Activated CD4-positive, alpha-beta T cell treated with anti-CD3 and anti-CD28 coated beads for 48 hours (primary cell): ENCODE measurements at places on chromosomes 16 and 17.

- peak; percentile 18 for DNase-seq
Measured at GRCh38 chr17:3534881-3535252, 22.7 kb downstream of the TRPV3 start.

- no peak for DNase-seq
Measured at GRCh38 chr17:57016764-57017116, 38.8 kb downstream of the SCPEP1 start.

GRCh38 chr16:46975165-46975564 lies 1.7 kb upstream of the DNAJA2 start:
- no peak for DNase-seq

- no peak for DNase-seq
Measured at GRCh38 chr17:46125831-46126230, 67.4 kb downstream of the KANSL1 start.

- no peak for DNase-seq
Measured at GRCh38 chr16:81431554-81432353, 12.9 kb upstream of the CMIP start.

DNA sequence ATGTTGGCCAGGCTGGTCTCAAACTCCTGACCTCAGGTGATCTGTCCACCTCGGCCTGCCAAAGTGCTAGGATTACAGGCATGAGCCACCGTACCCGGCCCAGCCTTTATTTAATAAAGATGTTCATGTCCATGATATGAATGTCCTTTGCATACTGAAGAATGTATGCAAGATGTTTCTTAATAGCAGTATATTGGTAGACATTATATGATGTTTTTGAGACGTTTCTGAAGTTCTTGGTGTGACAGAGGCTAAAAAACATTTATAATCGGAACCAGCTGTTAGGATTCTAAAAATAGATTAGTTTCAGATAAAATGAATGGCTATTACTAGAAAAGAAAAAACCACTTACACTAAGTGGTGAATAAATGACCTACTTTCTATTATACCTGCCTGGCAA lies 11.8 kb downstream of the PDZD9 start:
- DNase-seq: no peak

DNA sequence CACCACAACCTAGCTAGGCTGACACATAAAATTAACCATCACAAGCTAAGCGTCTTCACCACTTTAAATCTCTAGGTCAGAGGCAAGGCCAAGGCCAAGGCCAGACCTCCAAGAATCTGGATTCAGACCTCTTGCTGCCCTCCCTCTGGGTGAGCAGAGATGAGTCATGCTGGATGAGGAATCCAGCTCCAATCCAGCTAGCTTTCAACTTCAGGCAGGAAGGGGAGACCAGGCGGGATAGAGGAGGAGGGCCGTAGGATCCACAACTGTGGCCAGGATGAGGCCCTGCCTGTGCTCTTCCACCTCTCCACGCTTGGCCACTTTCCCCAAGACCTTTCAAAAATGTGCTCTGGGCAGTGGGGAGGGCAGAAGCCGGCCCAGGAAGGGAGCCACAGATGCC lies 14.7 kb downstream of the LRRC75A start:
- DNase-seq: no peak

DNA sequence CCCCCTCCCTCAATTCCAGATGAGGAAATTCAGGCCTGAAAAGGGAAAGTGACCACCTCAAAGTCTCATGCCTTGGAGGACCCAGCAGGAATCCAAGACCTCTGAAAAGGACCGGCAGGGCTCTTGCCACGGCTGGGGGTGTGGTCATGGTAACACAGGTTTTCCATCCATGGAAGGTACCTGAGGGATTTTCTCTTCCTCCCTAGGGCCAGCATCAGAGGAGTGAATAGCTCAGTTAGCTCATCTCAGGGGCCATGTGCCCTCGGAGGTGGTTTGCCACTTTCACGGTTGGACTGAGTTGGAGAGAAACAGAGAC lies 1.3 kb downstream of the CIITA start:
- no peak for DNase-seq

- DNase-seq: no peak
Measured at GRCh38 chr17:2867441-2868424, 71.5 kb downstream of the RAP1GAP2 start.

GRCh38 chr16:824194-824593 lies 23.7 kb upstream of the GNG13 start:
- DNase-seq: no peak

DNA sequence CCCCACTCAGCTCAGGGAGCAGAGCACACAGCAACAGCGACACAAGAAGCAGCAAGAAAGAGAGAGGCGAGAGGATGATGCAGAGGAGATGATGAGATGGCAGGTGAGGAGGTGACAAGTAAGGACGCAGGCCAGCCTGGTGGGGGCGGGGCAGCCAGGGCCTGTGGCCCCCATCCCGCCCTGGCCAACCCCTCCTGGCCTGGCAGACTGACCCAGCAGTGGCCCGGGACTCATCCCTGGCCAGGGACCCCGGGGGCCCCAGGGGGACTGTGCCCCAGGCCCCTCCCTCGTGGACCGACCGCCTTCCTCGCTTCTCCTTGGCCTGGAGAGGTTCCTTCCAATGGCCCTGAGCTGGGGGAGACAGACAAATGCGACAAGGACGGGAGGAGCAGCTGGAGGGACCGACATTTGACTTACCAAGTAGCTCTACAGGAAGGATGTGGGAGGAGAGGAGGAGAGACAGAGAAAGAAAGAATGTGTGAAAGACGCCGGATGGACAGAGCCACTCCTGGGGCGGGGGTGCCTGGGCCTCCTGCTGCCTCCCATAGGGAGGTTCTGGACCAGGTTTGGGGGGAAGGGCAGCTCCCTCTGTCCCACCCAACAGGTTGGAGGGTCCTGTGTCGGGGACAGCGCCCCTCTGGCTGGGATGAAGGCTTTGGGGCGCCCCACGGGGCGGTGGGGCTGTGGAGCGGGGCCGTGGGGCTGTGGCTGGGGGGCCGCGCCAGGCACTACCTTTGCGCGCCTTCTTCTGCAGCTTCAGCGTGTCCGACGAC lies 6.8 kb downstream of the MTSS2 start:
- DNase-seq: no peak

DNA sequence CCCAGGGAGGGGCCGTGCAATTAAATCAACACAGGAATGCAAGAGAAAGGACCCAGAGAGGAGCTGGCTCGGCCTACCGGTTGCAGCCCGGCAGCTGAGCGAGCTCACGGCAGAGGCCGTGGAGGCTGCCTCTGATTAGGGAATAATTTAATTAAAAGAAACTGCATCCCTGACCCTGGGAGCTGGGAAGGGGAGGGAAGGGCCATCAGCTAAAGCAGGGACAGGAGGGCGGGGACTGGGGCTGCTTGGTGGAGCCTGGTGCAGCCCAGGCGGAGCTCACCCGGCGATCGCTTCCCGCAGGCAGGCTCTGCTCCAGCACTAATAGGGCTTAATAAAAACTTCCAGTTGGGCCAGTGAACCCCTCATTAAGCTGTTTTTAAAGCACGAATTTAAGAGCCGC lies 43.4 kb downstream of the LMF1 start:
- DNase-seq: no peak

DNA sequence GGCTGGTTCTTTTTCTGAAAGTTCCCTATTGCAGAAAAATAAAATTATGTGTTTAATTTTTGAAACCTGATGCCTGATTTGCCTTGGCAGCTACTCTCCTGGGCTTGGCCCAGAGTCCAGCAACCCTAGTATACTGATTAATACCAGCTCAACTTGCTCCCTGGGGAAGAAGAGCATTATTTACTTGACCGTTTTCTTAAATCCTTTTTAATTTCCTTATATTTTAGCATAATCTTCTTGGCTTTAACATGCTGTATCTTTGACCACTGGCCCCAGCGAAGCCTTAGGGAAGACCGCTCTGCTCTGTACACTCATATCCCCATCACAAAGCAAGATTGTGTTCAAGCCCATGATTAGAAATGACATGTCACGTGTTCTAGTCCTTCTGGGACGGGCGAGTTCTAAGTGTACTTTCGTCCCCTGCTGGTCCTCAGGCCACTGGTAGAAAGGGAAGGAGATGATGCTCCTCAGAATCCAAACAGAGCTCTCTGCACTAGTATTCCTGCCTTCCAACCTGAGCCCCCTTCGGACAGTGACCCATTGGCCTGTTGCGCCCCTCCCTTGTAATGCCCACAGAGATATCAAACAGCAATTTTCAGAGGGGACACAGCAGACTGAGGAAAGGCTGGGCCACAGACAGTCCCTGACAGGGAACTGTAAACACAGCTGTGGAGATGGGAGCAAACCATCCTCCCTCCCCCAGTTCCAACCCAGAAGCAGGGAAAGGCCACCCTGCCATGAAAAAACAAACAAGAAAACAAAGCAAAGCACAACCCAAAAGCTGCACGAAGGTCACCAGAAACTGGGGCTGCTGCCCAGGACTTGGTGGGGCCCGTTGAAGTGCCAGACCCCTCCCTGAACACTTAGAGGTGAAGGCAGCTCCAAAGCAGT lies 4.3 kb upstream of the EZH1 start:
- DNase-seq: no peak

- no peak for DNase-seq
Measured at GRCh38 chr16:23960081-23960885, 124.5 kb downstream of the PRKCB start.

- no peak for DNase-seq
Measured at GRCh38 chr16:54846766-54847165, 83.9 kb upstream of the IRX5 start.

DNA sequence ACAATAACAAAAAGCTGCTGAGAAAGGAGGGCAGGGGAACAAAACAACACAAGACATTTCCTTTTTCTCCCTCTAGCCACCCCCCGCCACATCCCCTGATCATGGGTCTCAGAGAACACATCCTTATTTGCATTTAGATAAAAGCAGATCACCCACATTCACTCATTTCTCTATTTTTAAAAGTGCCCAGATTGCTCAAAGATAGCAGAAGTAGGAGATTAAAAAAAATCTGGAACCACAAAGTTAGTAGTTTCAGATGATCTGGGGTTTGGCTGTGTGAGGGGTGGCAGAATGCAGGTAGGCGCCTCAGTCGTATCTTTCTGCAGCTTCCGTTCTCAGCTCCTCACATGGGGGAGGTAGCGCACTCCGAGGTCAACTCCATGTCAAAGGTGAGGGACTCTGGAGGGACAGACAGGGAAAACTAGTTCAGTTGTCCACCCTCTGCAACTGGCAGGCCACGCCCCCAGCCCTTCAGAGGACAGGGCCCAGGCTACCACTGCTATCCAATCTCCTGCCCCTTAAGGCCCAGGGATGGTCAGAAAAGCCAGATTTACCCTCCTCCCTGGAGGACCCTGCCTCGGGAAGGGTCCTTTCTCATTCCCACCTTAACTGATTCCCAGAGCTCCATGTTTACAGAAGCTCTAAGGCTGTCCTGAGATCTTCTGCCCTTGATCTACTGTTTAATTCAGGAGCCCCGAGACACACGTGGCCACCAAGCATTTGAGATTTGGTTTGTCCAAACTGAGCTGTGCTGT lies 27.3 kb downstream of the STAT5A start:
- DNase-seq: peak; percentile 35

DNA sequence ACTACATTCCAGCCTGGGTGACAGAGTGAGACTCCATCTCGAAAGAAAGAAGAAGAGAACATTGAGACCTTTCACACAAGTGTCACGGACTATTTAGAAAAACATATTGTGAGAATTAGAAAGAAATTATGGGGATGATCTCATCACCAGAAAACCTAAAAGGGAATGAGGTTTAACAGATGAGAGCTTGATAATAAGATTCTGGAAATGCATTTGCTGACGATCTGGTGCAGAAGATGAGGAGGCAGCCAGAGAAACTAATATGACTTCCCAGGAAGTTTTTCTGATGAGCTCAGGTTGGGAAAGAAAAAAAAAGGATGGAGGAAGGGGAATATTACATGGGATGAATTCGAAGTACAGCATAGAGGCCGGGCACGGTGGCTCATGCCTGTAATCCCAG lies 10.8 kb upstream of the APOH start:
- DNase-seq: no peak

- DNase-seq: no peak
Measured at GRCh38 chr17:21500064-21500463, 123.9 kb downstream of the KCNJ12 start.

- no peak for DNase-seq
Measured at GRCh38 chr16:20920091-20920490, 19.5 kb downstream of the LYRM1 start.

GRCh38 chr17:61862105-61862574 lies 1.2 kb downstream of the BRIP1 start:
- DNase-seq: no peak

DNA sequence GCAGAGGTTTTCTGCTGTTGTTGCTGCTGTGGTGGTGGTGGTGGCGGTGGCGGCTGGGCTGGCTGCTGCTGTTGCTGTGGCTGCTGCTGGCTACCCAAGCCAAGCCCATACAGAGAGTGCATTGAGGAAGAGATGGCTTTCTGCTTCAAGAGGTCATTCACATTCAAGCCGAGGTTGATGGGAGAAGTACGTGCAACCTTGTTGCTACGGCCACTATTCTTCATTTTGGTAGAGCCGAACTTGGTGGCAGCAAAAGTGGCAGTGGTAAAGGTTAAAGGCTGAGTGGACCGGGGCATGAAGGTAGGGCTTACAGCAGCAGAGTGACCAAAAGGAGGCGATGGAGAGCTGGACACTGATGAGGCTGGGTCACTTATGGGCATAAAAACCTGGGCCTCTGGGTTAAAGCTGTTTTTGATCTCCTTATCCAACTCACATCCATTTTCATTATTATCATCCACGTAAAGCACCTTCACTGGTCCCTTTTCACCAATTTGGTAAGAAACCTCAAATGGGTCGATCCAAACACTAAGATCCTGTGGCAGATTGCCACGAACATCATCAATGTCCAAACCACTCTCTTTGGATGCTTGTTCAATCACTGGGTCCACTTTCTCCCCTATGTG lies 2.8 kb downstream of the TOB1 start:
- peak; percentile 64 for DNase-seq

DNA sequence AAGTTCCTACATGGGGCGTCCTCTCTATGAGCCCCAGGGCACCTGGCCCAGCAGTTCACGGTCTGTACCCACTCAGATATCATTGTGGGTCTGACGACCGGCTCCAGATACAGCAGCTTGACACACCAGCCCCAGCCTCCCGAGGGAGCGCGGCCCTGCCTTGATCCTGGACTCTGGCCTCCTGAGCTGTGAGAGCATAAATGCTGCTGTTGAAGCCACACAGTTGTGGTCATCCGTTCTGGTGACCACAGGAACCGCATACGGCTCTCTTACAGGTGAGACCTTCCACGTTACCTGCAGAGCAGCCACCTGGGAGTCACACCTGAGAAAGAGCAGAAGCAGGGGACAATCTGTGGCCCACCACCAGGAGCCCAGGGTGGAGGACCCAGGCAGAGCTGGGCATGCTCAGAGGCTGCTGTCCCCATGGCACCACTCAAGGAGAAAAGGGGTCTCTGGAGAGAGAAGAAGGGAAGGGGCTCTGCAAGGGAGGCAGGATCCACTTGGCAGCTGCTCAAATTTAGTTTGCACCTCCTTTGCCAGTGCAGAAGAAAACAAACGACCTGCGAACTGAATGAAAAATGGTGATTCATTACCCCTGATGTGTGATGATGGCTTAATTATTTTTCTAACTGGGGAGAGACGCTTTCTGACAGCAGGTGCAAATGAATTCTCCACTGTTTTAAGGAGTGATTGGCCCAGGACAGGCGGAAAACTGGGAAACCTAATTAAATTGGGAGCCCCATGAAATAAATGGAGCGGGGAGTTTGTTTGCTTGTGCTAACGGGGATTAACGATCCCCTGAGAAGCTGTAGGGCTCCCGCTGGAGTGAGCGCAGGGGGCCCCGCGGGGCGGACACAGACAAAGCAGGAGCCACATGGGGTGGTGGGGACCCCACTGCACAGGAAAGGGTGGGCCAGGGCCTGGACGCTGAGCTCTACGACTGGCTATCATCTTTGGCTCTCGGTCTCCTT lies 208.9 kb downstream of the RBFOX3 start:
- DNase-seq: no peak

GRCh38 chr17:31068291-31068690 lies 26.5 kb upstream of the NF1 start:
- peak; percentile 78 for DNase-seq
